ENCODE measurements at places on chromosomes 2 and 18.

- no peak for DNase-seq
Observed at GRCh38 chr2:55047677-55048299, 2.5 kb downstream of the RTN4 start.

DNA sequence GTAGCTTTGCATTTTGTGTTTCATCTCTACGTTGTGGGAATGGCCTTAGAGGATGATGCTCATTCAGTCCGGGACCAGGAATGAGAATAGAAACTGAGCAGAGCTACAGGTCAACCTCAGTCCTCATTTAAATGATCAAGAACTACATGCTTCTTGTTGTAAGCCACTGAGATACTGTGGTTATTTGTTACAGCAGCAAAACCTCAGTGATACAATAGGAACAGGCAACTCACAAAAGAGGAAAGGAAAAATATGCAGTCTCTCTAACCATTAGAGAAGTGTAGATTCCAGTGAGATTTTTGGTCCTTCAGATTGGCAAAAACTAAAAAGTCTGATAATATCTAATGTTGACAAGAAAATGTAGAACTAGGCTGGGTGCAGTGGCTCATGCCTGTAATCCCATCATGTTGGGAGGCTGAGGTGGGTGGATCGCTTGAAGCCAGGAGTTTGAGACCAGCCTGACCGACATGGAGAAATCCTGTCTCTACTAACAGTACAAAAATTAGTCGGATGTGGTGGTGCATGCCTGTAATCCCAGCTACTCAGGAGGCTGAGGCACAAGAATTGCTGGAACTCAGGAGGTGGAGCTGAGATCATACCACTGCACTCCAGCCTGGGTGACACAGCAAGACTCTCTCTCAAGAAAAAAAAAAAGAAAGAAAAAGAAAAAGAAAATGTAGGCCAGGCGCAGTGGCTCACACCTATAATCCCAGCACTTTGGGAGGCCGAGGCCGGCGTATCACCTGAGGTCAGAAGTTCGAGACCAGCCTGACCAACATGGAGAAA lies 13.3 kb downstream of the CHCHD5 start:
- DNase-seq = no peak

DNA sequence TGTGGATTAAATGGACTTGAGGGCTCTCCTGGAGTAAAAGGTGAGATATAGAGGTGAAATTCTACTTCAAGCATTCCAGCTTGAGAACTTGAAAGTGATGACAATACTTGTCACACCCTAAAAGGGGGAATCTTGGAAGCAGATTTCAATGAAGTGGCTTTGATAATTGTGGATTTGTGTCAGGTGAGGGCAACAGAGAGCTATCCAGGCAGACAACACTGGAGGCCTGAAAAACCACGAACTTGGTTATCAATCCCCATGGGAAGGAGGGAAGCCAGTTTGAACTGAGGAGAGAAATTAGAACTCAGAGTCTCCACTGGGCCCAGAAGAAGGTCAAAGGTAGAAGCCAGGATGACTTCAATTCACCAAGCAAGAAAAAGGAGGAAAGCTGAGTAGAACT lies 263.9 kb downstream of the FIGN start:
- no peak for DNase-seq

DNA sequence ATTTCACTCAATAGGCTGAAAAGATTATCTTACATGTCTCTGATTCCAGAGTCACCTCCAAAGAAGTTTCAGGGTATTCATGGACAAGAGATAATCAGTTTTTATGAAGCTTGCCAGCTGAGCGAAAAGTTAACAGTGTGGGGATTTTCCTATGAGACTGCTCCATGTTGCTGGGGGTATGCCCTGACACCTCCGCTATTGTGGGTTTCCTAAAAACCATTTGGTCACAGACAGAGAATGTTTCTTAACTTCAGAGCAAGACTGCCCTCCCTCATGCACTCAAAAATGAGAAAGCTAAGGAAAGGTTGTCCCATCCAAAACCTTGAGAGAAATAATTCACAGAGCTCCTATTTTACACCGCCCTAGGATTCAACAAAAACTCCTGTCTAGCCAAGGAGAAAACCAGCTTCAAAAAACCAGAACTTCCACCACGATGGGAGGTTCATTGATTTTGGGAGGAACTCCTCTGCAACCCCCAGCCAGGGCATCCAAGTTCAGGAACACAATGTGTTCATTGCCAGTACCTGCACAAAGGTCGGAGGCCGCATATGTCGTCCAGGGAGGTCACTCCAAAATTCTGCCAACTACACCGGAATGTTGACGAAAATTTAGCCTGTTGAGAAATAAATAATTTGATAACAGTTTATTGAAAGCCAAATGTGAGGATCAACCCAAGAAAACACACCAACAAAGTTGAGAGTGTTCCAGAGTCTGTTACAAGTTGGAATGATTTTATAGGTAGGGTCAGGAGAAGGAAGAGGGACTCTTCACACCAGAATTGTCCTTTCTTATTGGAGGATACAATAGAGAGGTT lies 104.3 kb downstream of the SP100 start:
- no peak for DNase-seq

DNA sequence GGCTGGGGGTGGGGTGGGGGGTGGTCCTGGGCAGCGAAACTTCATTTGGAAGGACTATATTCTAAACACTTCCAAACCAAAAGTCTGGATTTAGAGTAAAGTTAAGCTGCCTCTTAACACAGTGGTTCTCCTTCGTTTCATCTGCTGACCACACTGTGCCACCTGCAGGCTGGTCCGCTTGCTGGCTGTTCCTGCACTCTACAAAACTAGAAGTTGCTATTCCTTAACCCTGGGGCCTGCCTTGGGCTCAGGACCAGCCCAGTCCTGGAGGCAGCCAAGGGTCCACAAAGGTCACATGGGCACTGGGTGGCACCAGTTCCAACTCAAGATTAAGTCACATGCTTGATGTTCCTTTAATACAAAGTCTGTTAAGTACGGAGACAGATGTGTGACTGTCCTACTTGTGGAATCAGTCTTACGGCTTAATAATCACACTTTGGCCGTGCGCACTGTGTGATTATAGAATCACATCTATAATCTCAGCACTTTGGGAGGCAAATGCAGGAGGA lies 195.4 kb downstream of the FAM210A start:
- DNase-seq = no peak

DNA sequence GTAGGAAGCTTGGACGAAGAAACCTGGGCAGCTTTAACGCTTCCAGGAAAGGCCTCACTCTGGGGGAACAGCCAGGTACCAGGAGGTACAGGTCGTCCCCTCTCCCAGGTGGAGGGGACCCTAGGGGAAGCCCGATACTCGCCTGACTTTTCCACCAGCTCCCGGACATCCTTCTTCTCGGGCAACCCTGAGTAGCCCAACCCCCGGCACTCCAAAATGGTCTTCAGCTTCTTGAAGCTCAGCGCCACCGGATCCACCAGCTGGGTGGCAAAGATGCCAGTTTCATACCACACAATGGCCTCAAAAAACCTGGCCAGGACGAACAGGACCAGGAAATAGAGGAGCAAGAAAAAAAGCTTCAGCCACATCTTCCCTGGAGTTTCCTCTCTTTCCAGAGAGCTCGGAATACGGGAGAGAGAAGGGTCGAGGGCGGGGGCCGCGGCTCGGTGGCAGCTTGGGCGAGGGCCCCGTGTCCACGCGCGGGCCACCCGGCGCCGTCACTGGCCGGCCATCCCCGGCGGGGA lies 1.1 kb downstream of the RNF103 start:
- DNase-seq = no peak

DNA sequence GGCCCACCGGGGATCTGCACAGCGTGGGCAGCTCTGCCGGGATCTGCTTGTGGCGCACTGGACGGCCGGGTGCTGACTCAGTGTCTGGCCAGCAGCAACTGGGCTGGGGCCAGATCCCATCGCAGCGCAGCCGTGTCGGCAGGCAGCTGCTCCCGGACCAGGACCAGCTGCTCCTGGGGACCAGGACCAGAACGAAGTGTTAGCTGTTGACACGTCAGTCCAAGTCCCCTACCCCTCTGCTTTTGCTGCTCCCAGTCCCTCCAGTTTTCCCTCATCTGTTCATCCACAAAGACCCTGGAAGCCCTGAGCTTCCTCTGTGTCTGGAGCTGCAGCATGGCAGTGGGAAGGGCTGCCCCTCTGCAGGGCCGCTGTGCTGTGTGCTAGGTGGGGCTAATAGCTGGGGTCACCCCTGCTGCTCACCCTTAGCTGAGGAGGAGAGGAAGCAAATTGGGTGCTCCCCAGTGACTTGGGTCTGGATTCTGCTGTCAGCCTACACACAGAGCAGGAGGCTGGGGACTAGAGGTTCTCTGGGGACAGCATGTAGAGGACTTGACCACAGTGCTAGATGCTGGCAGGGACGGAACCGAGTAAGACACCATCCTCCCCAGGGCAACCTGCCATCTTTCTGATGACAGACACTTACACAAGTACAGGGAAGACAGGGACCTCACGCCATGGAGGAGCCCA lies 16.9 kb upstream of the KIF1A start:
- no peak for DNase-seq

DNA sequence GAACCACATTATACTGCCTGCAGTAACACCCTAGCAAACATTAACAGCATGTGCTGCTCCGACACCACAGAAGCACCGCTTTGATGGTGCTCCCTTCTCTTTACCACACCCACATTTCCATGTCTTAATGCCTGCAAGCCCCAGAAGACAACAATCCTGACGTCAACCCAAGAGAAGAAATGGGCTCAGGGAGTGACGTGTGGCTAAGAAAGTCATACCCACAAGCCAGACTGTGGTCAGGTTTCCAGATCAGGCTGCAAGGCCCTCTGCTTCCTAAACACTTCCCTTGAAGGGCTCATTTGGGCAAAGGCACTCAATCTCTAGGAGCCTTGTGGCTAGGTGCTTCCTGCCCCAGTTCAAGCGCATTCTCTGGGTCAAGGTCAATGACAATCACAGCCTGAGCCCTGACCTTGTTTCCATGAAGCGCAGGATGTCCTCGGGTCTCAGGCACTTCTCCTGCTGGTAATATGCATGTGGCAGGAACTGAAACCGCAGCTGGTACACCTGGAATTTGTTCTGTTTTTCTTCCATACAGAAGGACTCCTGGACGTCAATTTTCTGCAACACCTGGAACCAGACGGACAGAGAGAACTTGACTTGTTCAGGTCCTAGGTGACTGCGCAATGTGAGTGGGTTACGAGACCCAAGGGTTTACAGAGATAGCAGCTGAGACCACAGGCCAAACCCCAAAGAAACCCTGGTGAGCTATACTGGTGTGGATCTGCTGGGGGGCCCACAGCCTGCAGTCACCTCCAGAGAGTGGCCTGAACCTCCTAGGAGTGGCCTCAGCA lies 67.2 kb downstream of the POLR1A start:
- DNase-seq = peak; percentile 50

DNA sequence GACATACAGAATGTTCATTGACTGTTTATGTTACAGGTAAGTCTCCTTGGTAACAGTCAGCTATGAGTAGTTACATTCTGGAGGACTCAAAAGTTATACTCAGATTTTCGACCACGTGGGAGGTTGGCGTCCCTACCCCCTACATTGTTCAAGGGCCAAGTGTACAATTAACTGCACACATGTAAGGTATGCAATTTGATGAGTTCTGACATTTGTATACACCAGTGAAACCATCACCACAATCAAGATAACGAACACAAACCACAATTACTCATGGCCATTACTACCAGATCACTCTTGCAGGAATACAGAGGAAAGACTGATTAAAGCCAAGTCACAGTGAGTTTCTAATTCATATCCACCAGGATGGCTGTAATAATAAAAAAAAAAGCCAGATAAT lies 39.6 kb upstream of the LDLRAD4 start:
- peak; percentile 27 for DNase-seq

- no peak for DNase-seq
Observed at GRCh38 chr2:19632403-19632991, 269.3 kb downstream of the TTC32 start.

DNA sequence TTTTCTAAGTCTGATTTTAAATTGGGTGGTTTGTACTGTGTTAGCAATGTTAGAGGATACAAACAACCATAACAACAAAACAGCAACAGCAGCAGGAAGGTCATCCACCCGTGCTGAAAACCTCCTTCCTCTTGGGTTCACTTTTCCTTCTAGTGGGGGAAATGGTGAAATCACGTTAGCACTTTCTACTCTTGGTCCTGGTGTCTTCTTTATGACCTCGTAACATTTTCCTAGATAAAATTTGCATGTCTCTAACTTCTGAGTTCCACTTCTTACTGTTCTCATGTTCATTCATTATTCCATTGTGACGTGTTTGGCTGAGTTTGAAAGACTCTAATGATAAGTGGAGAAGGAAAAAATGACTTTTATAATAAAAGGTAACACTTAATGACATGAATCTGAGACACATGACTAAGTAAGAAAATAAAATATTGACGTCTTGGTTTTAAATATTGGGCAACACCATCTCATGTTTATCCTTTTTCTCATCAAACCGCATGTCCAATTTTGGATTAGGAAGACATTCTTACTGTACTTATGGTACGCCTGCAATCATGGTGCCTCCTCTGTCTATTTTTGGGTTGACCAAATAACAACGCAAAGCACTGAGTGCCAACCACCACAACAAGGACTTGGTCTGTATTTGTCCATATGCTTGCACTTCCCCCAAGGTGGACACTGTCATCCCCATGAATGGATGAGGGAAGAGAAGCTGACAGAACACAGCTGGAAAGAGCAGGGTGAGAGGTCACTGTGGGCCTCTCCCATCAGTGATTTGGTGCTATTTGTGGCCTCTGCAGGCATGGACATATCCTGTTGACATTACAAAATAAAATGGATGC lies 25.7 kb upstream of the IL1R1 start:
- no peak for DNase-seq

DNA sequence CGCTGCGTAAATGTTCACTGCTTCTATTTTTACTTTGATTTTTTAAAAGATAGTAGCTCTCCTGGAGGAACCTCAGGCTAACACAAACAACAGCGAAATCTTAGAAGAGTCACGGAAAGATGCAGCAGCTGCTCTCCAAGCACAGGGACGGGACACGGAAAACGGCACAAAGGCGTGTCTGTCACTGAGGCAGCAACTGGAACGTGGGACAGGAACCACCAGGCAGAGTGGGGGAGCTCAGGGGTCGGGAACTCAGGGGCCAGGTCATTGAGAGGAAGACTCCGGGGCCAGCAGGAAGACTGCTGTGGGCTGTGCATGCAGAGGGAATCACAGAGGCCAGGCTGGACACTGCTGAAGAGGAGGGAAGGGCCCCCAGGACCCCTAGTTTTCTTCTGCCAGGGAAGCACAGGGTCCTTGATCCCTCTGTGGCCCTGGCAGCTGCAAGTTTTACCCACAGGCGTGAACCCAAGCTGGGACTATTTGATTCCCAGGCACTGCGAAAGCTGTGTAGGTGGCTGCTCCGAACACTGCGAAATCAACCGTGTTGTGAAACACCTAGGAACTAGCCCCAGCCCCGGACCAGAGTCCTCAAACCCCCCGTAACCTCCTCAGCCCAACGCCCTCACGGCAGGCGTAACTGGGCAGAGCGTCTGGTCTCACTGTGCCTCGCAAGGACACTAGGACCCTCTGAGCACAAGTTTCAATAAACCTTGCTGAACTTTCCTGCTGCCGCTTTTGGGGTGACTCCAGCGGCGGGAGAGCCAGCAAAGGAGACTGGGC lies 263.0 kb downstream of the EIPR1 start:
- no peak for DNase-seq
